ENCODE measurements at places on chromosomes 16 and 17.

DNA sequence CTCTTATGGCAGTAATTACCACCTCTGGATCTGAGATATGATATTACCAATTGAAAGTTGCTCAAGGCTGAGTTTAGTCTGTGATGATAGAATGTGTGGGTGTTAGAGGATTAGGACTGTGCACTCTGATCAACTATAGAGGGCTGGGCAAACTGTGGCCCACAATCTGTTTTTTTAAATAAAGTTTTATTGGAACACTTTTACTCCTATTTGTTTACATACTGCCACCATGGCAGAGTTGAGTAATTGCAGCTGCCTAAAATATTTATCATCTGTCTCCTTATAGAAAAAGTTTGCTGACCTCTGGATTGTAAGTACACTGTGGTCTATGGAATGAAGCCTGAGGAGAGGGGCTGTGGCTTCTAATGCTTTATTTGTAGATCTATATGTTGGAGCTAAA, 71.5 kb upstream of the N4BP1 start:
- DNase-seq = no peak

- DNase-seq = no peak
These were observed 6.9 kb upstream of the TMEM132E start for GRCh38 chr17:34572483-34572882.

DNA sequence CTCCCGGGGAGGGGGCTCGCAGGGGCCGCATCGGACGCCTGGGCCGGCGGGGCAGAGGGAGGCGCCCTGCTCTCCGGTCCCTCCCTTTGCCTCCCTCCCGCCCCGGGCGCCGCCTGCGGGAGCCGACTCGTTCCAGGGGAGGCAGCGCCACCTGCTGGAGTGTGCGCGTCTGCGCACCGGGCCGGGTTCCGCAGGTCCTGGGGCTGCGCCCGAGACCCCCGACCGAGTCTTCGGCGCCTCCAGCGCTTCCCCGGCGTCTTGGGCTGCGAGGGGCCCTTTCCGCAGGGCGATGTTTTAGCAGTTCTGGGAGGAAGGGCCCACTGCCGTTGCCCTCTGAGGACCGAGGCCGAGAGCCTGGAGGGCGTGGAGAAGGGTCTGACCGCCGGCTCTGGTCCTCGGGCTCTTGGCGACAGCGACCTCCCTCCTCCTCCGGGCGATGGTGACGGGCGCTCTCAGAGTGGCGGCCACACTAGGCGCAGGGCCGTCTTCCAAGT, 106.3 kb downstream of the SEC14L1 start:
- no peak for DNase-seq

DNA sequence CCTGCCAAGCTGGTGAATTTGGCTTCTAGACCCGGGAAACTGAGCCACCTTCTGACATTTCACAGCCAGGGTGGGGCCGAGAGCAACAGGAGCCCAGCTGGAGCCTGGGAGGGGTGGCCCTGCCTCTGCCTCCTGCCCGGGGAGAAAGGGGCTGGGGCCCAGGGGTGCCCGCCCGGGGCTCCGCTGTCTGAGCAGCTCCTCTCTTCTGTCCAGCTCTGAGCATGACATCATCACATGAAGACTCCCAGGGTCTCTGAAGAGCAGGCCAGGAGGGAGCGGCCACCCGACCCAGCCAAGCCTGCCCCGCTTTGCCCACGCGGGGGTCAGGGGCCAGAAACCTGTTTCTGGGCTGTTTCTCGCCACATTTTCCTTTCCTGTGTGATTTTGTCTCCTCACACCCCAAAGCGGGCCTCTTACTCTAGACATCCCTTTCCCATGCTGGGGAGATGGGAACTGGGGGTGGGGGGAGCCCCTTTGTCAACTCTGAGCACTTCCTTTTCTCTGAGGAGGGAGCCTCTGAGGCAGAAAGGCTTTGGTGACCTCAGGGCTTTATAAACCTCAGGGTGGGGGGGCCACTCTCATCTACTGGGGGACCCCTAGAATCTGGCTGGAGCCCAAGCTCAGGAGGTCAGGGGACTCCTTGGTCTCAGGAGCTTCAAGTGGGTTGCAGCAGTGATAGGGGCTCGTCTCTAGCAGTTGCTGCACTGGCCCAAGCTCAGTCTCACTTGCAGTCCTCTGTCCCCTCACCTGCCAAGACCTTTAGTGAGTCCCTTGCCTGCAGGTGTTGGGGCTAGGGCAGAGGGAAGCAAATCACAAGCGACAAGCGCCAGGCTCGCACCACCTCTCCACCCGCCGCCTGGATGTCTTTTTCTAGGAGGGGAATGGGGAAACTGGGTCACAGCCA, 7.6 kb downstream of the UBALD2 start:
- DNase-seq = no peak

- DNase-seq = no peak
These were observed 257.6 kb upstream of the SDK2 start for GRCh38 chr17:73901661-73902415.

DNA sequence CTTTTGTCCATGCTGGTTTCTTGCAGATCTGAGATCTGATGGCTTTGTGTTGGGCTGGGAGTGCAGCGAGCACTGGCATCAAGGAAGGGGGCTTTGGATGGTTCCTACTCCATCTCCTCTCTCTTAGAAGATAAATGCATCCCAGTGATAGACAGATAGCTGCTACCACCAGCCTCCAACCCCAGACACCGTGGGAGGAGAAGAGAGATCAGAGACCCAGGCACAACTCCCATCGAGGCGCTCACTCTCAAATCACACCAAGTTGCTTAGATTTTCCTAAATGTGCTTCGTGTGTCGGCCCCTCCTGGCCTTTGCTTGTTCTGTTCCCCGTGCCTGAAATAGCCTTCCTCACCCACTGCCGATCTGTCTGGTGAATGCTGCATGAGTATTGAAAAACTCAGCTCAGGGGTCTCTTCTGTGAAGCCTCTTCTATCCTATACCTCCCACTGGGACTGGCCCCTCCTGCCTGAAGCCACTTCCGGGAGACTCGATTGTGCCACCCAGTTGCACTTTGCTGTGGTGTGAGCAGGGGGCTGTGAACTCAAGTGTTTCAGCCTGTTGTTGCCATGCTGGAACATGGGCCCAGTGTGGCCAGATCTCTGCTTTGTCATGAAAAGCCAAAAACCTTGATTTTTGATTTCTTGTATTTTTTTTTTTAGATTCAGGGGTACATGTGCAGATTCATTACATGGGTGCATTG, 242.7 kb downstream of the GSG1L start:
- no peak for DNase-seq

GRCh38 chr17:34991606-34992005, 11.3 kb downstream of the LIG3 start:
- DNase-seq = no peak

DNA sequence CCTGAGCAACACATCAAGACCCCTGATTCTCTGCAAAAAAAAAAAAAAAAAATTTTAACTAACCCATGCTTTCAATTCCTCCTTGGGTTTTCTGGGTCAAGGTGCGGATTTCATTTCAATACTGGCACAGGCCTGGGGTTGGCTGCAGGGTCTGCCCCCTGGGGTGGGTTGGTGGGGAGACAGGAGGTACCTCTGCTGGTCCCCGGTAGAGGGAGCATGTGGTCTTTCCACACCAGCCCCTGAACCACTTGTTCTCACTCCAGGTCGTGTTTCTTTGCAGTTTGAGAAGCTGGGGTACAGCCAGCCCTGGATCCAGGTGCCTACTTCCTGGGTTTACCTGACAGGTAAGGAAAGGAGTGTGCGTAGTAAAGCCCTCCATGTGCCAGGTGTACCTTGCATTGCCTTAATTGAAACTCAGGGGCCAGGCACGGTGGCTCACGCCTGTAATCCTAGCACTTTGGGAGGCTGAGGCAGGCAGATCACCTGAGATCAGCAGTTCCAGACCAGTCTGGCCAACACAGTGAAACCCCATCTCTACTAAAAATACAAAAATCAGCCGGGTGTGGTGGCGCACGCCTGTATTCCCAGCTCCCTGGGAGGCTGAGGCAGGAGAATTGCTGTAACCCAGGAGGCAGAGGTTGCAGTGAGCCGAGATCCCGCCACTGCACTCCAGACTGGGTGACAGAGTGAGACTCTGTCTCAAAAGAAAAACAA, 21.8 kb downstream of the SDR42E2 start:
- DNase-seq = no peak

GRCh38 chr17:37124821-37125173, 176.0 kb downstream of the AATF start:
- DNase-seq = no peak

- no peak for DNase-seq
These were observed 9.3 kb upstream of the EPN3 start for GRCh38 chr17:50523208-50523607.

GRCh38 chr17:51813784-51814174, 344.7 kb downstream of the CA10 start:
- no peak for DNase-seq

- DNase-seq = no peak
These were observed 3.8 kb downstream of the ARSG start for GRCh38 chr17:68295086-68295485.

DNA sequence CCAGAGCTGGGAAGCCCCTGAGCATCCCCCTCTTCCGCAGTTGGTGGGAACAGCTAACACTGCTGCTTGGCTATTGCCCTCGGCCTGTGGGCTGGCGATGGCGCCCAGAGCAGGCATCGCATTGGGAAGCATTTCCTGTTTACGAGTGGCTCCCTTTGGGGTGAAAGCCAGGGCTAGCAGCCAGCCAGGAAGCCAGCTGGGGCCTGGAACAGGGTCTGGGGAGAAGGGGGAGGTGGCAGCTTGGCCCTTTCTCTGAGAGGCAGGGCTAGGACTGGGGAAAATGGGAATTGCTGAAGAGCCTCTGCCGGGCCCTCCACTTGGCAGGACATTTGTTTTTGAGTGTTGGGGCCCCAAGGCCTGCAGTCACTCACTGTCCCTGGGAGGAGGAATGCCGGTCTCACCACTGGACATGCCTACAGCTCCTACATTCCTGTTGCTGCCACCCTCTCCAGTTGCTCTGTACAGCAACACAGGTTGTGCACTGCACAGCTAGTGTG, 2.4 kb upstream of the MTSS2 start:
- no peak for DNase-seq

DNA sequence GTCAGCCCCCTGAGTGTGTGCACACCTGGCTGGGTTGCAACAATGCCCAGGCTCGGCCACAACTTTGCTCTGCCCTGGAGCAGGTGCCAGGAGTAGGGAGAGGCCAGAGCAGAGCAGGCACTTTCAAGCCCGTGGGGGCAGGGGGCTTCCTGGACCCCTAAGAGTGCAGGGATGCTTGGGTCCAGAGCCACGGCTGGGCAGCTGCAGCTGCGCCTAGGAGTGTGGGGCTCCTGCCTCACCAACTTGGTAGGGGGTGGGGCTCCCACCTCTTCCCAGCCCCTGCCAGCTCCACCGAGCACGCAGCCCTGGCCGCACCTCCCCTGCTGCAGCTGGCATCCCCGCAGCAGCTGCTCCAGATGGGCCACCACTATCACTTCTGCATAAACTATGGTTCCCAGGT, 7.8 kb downstream of the OR3A2 start:
- no peak for DNase-seq

GRCh38 chr16:67537636-67538591, 9.3 kb downstream of the RIPOR1 start:
- no peak for DNase-seq

GRCh38 chr16:79863128-79864031, 262.8 kb upstream of the MAF start:
- DNase-seq = no peak

DNA sequence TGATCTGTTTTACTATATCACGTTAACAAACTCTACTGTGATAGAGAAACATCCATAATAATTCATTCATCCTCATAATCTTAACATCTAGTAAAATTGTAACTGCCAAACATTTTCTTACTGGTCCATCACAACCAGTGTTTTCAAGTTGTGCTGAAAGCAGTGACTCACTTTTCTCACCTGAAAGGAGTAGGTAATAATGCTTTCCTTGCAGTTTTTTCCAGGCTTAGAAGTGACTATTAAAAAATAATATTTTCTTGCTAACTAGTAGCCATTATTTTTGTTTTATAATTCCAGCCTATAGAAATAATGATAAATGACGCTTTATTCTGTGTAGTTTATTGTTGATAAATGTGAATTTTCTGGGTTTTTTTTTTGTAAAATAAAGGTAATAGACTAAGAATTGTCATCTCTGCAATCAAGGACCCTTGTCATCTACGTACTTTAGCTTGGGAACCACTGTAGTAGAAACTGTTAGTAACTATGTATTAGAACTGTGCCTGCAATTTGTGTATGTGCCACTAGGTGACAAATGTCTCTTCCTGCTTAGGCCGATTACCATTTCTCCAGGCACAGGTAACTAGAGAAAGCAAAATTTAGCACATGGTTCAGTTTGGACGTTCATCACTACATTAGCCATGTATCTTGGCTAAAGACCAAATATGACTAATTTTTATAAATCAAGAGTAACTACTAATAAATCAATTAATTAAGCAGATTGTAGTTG, 409.4 kb upstream of the ERCC4 start:
- DNase-seq = no peak

DNA sequence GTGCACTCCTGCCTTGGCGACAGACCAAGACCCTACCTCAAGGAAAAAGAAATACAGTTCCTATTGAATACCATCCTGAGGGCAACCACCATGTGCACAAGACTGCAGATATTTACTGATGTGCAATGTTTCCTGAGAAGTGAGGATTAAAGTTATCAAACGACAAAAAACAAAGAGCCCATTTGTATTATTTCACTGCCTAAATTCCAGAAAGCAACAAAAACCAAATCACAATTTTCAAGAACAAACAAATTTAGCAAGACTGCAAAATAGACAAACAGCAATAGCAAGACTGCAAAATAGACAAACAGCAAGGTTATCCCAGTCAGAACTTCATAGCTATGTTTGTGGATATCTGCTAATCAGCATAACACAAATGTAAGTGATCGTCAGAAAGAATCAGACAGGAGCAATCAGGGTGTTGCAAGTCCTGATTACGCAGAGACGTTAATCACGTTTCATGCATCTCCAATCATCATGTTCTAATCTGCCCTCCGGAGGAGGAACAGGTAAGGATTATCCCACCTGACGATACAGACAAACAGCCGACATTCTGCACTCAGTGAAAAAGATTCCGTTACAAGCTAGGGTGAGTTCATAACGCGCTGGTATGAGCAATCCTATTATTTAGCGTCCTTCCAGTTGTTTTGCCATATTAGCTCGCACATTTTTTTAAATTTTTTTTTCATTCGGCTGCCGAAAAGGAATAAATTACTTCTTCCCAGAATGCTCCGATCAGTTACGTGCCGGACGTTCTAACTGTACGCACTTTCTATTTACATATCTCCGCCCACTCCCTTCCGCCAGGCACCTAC, 2.9 kb downstream of the TMEM107 start:
- DNase-seq = peak; percentile 96

DNA sequence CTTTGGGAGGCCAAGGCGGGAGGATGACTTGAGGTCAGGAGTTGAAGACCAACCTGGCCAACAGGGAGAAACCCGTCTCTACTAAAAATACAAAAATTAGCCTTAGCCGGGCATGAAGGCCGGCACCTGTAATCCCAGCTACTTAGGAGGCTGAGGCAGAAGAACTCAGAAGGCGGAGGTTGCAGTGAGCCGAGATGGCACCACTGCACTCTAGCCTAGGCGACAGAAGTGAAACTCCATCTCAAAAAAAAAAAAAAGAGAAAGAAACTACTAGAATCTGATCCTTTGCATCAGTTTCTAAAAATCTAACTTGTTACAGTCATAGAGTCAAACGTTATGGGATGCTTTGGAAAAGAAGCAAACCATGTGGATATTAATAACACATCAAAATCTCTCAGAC, 1.6 kb upstream of the PECAM1 start:
- DNase-seq = no peak

All from PC-9 (cell line).